ENCODE measurements at places on chromosomes 16 and 17.

DNA sequence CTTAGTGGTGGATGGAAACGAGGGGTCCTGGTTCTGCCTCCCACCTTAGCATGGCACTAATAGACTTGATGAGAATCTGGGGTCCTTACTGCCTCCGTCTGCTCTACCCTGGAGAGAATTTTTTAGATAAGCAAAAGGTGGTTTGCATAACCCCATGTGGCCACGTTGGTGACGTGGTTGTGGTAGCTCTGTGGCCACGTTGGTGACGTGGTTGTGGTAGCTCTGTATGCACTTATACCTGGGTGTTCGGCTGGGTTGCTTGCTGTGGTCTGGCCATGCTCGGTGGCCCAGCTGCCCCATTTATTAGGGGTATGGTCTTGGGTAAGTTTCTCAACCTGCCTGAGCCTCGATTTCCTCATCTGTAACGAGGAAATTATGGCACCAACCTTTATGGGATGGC is 13.0 kb downstream of the SPIRE2 start:
- DNase-seq = peak; percentile 65

DNA sequence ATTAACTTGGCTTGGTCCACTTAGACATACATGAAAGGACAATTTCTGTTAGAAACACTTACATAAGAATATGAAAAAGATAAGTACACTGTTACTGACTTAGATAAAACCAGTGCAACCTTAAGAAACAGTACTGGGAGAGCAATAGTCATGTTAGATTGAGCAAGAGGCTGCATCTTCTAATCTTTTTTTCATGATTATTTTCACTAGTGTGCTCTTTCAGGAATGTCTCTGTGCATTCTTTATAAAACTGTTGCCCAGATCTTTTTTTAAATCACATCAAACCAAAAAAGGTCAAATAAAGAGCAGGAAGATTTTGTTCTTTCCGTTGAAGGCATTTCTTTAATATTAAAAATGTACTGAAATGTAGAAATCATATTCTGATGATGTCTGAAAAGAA is 100.7 kb upstream of the AXIN2 start:
- DNase-seq = no peak

DNA sequence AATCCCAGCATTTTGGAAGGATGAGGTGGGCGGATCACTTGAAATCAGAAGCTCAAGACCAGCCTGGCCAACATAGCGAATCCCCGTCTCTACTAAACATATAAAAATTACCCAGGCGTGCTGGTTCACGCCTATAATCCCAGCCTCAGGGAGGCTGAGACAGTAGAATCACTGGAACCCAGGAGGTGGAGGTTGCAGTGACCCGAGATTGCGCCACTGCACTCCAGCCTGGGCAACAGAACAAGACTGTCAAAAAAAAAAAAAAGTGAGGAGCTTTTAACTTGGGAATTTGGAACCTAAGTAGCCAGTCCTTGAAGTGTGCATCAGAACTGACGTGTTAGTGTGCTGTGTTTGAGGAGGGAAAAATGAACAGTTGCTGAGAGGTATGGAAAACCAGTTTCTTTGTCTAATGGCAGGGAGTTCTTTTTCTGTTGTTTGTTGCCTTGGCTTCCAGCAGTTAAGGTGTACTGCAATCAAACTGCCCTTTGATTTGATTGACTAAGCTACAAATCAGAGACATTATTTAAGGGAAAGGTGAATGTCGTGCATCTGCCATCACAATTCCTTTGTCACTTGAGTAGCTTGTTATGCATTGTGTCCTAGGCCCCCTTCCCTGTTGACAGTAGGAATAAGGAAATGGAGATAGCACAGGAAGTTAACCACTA is 8.6 kb upstream of the DUSP14 start:
- DNase-seq = no peak

- peak; percentile 74 for DNase-seq
These were observed 6.7 kb downstream of the HS3ST3A1 start for GRCh38 chr17:13594762-13595598.

GRCh38 chr16:78684030-78684611 is 584.7 kb downstream of the WWOX start:
- DNase-seq = no peak

GRCh38 chr17:75263055-75263454 is 1.4 kb downstream of the MRPS7 start:
- DNase-seq = no peak

GRCh38 chr17:17635126-17635525 is 43.6 kb upstream of the PEMT start:
- no peak for DNase-seq

Measured in activated T-cell treated with anti-CD3 and anti-CD28 coated beads, Interleukin-2, amount 50 U/mL, for 1 hour (primary cell).